Stimulated activated CD4-positive, alpha-beta T cell treated with anti-CD3 and anti-CD28 coated beads, Interleukin-15, amount 100 ng/mL, for 1 hour (primary cell): ENCODE measurements at places on chromosomes 2 and 18.

GRCh38 chr2:27909901-27910300 lies 19.4 kb downstream of the BABAM2 start:
- DNase-seq, result no peak

DNA sequence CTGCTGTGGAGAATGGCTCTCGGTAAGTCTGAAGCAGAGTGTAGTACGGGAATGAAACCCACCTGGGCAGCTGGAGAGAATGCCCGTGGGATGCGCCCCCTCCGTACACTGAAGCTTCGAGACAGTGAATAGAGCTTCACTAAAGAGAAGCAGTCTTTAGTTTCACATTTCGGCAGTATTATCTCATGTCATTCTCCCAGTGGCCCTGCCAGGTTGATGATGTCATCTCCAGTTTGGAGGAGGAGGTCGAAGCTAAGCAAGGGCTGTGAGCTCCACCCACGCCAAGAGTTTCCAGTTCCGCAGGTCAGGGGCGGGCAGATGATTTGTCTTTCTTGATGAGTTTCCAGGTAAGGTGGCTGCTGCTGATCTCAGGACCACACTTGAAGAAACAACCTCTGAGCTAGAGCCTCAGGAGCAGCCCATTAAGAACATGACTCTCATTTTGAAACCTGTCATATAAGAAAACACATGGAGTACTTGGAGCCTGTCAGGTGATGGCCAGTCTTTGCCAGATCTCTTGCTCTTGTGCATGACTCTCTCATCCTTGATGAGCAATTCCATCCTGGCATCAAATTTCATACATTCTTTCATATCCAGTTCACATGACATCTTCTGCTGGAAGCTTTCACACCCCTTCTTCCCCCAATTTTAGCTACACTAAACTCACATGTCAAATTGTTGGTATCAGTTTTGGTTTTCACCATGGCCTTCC lies 475.0 kb downstream of the RNF144A start:
- DNase-seq, result no peak

DNA sequence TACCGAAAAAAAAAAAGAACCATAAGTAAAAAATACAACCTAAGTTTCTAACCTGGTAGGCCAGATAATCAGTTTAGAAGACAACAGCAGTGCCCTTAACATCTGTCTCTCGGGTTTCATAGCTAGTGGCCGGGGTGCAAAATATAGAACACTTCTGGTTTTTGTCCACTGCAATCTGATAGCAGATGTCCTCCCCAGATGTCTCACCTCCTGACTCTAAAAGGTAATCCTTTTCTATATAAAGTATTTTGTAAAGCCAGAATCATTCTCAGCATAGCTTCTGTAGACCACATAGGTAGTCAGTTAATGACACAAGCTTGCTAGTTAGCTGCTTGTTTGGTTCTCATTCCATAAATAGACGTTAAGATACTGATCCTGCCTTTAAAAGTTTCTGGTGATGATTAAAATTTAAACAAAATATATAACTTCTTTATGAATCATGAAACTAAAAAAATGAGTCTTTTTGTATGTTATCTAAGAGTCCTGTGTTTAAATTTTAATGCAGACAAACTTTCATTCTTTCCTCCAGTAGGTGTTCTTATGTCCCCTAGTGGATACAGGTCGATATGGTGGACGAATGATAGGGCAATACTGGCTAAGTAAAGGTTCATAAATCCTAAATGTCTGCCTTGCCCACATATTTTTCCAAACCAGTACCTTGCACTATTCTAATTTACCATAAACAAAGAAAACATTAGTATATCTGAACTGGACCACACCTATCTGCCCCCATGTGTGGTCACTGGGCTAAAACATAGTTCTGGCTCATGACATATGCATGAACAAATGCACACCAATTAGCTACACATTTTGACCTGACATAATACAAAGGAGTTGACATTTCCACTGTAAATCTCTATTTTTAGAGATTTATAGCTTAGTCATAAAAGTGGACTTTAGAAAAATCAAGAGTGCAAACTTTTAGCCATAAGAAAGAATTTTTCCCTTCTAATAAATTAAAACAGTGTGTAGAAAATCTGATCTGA lies 171.0 kb downstream of the SRBD1 start:
- no peak for DNase-seq

DNA sequence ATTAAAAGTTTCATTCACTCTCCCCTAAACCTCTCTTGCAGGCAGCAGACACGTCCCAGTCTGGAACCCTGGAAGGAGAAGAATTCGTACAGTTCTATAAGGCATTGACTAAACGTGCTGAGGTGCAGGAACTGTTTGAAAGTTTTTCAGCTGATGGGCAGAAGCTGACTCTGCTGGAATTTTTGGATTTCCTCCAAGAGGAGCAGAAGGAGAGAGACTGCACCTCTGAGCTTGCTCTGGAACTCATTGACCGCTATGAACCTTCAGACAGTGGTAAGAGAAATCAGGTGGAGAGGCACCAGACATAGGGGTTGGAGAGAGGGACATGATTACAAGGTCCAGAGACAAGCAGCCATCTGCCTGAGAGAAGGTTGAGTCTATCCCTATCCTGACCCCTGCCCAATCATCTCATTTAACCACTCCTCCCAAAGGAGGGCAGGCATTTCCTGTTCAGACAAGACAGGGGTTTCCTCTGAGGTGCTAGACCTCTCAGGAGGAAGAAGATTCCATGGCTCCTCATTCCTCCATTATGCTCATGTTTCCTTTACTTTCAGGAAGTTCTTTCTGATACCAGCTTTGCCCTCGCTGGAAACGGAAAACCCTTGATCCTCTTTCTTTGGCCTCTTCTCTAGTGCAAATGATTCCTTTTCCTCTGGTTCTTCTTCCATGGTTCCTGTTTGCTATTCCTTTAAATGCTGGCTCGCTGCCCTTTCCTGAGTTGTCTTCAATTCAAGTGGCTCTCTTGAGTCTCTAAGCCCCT lies 15.1 kb downstream of the PLCD4 start:
- DNase-seq, result no peak

GRCh38 chr18:36732264-36732663 lies 96.5 kb downstream of the TPGS2 start:
- DNase-seq, result no peak

DNA sequence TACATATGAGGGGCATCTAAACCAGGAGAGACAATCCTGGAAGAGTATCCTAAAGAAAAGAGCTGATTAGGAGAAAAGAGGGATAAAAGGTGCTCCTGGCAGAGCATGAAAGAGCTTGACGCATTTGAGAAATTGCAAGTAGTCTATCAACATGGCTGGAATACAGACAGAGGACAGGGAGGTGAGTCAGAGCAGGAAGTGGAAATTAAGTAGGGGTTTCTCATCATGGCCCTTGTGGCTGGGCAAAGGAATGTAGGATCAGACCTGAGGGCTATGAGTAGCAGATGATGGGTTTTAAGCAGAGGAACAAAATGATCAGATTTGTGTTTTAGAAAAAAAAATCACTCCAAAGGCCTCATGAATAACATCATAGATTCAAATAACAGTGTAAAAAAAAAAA lies 49.2 kb upstream of the UGP2 start:
- no peak for DNase-seq

DNA sequence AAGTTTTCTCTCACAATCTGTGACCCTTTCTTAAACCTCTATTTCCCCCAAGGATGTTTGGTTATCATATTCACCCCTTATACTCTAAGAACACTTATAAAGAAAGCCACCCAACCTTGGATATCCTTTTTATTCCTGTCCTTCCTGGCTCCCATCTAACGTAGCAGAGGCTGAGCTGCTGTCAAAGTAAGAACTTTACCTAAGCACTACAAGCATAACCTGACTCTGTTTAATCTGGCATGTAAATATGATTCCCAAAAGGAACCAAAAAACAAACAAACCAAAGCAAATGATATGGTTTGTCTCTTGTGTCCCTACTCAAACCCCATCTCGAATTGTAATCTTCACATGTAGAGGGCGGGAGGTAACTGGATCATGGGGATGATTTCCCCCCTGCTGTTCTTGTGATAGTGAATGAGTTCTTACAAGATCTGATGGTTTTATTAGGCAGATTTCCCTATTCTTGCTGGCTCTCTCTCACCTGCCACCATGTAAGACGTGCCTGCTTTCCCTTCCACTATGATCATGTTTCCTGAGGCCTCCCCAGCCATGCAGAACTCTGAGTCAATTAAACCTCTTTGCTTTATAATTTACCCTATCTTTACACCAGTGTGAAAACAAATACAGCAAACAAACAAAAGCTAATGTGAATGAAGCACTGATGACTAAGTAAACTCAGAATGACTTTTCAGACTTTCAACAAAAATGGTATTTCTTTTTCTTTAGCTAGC lies 72.7 kb upstream of the SPOPL start:
- no peak for DNase-seq

DNA sequence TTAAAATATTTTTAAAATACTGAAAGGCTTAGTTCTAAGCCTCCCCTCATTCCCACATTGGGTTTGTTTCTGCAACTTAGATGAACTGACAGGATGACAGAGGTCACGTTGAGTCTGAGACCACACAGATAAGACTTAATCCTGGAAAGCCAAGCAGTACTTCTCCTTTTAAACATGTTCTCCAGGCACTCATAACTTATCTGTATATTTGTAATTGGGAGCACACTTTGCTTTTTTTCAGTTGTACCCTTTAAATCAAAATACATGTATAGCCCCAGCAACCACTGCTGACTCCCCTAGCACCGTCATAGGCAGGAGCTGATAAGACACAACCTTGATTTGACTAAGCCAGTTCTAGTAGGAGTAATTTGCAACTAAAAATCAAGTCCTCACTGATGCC lies 394.8 kb downstream of the PID1 start:
- no peak for DNase-seq

DNA sequence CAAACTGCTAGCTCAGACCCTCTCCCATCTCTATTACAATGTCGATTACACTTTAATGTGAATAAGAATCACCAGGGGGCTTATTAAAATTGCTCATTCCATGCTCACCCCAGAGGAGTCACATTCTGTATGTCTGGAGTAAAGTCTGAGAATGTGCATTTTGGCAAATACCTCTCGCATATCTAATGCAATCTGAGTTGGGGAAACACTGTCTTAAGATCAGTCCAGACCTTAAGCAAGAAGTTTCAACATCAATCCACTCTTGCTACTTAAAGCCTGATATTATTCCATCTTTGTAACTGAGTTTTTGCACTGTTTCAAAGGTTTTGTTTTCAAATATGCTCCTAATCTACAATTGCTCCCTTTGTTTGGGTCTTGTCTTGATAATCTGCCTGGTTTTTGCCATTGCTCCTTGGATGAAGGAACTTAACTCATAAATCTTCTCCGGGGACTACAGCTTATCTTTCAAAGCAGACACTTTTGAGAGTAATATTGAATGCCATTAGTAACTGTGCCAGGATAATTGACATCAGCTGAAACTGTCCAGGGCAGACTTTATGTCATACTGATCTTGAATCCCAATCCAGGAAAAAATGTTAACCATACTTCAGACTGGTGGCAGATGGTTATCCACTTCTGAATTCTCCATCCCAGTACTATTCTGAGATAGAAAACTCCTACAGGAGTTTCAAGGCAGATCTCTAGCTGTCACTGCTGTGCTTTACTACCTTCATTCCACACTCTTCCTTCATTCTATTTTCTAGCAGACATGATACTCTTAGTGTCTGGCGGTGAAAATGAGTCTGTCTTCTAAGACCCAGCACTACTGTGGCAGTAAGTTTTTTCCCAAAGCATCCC lies 200.9 kb downstream of the ERBB4 start:
- no peak for DNase-seq

GRCh38 chr2:121283670-121284462 lies 1.1 kb downstream of the TFCP2L1 start:
- DNase-seq, result no peak

- no peak for DNase-seq
Measured at GRCh38 chr2:166960702-166961270, 72.5 kb downstream of the XIRP2 start.

- no peak for DNase-seq
Measured at GRCh38 chr2:205822579-205822978, 140.3 kb downstream of the NRP2 start.

DNA sequence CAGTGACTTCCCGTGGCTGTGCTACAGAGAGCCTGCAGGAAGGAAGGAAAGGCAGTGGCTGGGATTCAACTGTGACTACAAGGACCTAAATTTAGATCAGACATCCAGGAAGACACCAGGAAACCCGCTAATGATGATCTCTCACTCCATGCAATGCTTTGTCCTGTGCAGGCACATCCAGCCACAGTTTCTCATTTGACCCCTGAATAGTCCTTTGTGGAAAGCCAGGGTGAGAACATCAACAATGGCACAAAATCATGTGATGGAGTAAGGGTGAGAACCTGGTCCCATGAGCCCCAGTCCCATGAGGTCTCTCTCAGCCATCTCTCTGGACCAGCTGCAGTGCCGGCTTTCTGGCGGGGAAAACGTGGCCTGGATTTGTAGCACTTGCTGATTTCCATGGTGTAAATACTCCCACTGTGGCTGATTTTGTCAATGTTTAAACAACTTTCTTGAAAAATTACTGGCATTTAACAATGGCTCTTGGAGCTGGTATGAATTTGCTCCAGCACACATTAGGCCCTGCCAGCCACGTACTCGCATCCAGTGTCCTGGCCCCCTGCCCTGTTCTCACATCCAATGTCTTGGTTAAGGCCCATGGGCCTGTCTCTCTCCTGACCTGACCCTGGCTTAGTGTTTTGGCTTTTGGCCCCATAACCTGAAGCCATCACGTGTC lies 159.0 kb upstream of the HAAO start:
- DNase-seq, result no peak

GRCh38 chr2:105038383-105039061 lies 653 bp downstream of the MRPS9 start:
- DNase-seq, result no peak

GRCh38 chr18:69358212-69358895 lies 42.3 kb upstream of the DOK6 start:
- DNase-seq, result no peak

- no peak for DNase-seq
Measured at GRCh38 chr2:92073815-92074548, 2797.2 kb upstream of the TEKT4 start.

DNA sequence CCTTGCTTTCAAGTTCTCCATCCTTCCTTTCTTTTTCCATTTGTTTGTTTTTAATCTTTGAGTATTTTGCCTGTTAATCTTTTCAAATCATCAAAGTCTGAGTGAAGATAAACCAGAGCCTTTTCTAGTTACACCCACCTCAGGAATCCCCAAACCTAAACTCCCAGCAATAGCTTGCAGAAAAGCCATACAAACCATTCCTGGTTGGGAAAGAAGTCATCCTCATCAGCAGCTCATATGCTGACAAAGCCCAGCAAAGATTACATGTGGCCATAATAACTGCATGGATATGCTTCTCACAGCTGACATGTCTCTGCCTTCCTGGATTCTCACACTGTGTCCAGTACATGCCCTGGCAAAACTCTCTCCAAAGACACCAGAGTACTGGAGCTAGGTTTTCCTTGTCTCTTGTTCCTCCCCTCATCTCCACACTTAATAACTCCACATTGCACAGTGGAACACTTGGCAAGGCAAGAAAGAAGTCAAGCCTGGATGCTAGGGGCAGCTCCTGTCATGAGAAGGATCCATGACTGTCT lies 126.4 kb upstream of the TLK1 start:
- no peak for DNase-seq

DNA sequence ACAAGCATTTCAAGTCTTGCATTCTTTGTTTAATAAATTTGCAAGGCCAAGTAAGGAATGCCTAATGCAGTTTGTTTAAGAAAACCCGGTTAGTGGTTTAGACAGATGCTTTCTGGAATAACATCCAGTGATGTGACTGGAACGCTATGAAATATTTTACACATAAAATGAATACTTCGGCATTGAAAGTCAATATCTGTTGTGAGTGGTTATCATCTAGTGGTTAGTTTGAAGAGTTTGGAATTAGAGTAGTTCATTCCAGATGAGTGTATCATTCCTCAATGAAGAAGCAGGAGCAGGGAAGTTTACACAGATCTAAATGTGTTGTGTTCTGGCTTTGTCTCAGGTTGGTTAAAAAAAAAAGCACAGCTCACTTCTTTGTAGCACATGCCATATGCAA lies 608.0 kb upstream of the PIK3C3 start:
- DNase-seq, result no peak
